ENCODE measurements at places on chromosomes 5 and 9.

DNA sequence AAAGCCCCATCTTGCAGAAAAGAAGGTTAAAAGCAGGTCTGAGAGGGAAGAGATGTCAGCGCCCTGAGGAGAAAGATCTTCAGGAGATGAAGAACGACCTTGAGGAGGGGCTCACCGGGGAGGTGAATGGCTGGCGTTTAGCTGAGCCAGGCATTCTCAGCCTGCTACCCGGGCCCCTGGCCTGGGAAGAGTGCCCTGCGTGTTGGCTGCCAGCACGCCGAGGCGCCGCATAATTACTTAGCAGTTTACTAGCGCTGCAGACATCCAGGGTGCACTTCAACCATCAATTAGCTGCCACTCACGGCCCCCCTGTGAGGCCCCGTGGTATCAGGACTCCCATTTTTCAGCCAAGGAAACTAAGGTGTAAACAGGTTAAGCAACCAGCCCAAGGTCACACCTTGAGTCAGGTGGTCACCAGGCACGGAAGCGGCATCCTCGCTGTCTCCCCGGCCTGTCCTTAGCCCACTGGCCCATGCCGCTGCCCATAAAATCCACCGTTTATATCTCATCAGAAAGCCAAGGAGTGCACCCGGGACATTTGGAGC is 551.9 kb downstream of the BNC2 start:
- no peak for DNase-seq

DNA sequence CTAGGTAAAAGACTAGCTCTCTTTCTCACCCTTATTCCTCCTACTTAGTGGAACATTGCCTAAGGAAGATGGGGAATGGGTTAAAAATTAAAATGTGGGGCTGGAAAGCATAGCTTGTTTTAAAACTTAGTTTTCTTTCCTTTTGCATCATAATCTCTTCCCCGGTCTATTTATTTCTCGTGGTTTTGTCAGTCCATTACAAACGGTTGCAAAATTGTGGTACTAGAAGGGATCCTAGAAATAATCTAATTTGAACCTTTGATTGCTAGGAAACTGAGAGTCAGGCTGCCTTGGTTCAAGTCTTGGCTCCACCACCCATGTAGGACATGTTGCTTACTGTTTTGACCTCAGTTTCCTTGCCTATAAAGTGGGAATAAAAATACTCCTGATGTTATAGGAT is 1.3 kb downstream of the IL31RA start:
- no peak for DNase-seq

DNA sequence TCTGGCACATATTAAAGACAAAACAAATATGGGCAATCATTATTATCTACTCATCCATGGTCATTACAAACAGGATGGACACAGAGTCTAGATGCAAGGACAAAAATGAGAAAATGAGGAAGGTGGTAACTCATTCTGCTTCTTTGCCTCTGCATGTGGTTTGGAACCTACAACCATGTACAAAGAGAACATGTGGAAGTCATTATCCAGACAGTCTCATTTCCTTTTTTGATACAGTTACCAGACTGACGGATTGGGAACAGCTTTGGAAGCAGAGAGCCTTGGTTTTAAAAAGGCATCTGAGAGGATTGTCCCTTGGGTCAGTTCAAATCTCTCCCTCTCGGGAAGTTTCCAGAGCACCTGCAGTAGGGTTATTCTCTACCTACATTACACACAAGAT is 433.4 kb upstream of the TNC start:
- DNase-seq = no peak

DNA sequence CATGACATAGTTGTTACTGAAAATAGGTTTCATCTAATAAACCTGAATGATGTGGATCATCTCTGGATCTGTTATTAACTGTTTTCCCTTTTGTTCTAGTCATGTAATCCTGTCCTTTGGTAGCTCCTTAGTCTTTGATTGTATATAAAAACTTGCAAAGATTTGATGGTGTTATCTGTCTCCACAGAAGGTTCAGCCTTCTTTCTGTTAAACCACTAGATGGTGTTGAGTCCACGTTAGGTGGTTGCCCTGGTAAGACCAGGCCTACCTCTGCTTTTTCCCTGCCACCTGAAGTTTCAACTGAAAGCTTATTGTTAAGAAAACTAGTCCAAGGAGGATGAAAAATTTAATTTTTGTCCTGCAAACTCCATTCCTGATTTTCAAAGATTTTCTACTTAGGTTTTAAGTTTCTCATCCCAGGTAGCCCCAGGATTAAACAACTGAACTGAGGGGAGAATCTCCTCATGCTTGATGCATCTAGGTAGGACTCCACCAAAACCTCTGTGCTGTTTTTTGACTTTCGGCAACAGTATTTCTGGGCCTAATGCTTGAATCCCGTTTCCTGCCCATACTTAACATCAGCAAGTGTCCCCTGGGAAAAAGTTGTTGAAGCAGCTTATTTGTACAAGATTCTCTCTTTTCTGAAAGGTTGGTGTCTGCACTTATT is 68.5 kb downstream of the RICTOR start:
- DNase-seq = no peak

DNA sequence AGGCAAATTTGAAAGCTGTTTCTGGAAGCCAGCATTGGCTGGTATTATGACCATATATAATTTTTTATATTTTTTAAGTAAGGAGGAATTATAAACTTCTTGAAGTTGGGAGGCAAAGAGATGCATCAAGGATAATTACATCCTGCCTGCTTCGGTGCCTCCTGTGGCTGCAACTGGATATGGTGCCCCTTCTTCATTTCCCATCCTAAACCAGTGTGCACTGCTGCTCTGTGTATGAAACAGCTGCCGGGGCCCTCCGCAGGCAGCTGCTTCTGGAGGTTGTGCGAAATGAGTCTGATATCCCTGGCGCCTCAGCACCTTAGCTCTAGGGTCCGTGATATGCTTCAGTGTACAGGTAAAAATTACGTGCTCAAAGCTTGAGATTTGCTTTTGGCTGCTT is 304.2 kb downstream of the ENC1 start:
- no peak for DNase-seq

DNA sequence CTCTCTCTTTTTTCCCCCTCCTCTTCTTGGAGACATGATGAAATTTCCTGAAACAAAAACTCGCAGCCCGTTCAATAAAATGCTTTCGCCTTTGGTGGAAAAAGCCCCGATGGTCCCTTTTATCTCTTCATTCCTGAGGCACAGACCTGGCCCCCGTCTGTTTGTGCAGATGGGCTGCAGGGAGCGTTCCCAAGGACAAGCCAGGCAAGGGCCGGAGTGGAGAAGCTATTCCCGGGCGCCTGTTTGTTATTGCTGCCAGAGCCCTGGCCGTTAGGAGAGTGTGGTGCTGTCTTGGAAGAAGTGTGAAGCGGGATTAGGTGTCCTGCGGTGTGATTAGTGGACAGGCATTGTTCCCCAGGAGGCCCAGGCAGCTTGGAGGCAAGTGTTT is 71.9 kb downstream of the SMIM23 start:
- DNase-seq = no peak

DNA sequence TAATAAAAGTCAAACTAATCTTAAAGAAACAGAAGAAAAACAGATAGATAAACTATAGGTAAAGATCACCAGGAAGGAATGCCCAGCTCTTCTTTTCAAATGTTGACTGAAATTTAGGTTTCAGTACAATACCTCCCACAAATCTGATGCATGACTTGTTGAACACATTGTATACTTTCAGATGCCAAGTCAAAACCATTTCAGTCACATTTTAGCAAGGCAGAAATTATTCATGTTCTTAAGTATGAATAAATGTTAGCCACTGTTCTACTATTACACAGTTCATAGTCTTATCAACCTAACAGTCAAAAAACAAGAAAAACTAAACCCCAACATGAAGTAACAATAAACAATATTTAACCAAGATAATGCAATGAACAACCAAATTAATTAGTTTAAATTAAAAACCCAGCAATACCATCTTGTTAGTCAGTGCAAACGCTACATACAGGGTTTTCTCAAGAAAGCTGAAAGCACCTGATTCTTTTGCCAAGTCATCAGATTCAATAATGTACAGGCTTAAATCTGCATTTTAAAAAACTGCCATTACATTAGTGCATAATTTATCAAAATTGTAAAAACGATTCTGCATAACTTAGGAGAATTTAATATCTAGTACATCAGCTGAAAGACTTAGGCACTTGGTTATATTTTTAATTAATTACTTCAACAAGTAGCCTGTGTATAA is 20.0 kb upstream of the PDCL start:
- DNase-seq = no peak

DNA sequence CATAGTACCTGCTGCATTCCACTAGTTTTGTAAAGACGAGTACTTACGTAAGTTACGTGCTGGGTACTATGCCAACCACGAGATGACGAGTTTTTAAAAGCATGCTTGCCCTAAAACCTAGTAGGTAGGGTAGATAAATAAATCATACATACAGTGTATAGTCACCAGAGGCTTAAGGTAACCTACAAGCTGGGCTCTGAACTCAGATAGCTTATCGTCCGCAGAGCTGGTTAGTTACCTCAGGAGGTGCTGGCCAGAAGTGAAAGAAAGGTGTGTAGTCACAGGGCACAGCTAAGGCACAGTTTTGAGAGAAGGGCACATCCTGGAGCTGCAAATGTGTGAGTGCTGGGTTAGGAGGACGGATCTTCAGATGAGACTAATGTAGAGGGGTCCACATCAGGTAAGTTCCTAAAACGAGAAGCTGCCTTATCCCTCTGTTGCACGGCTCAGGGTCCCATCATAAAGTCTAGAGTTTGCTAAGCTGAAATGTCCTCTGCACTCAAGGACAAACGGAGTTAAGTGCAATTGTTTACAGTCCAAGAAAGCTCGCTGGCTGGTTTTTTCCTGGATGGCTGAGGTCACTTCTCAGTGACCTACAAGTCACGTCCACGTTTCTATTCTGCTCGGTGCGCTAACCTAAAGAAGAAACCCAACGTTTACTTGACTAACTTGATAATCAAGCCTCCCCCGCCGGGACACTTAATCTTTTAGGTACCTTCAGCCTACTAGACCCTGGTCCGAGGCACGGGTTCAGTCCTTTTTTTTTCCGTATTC is 1.1 kb upstream of the SNX24 start:
- no peak for DNase-seq

DNA sequence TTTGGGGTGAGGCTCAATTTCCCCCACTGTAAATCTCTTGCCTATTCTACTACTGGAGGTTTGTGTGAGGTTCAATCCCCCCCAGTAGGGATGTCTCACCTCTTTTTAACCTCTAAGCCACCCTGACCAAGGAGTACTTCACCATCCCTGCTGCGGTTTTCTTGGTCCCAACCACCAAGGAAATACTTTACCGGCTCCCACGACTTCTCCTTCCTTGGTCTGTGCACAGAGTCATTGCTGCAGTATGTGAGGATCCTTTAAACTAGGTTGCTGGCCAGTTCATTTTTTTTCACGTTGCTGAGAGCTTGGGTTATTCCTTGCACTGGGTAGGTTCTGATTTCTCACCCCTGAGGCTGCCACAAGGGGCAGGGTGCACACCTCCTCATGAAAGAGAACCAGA is 22.5 kb upstream of the HMGCS1 start:
- DNase-seq = no peak

GRCh38 chr5:146669656-146670055 is 153.7 kb upstream of the GPR151 start:
- no peak for DNase-seq

DNA sequence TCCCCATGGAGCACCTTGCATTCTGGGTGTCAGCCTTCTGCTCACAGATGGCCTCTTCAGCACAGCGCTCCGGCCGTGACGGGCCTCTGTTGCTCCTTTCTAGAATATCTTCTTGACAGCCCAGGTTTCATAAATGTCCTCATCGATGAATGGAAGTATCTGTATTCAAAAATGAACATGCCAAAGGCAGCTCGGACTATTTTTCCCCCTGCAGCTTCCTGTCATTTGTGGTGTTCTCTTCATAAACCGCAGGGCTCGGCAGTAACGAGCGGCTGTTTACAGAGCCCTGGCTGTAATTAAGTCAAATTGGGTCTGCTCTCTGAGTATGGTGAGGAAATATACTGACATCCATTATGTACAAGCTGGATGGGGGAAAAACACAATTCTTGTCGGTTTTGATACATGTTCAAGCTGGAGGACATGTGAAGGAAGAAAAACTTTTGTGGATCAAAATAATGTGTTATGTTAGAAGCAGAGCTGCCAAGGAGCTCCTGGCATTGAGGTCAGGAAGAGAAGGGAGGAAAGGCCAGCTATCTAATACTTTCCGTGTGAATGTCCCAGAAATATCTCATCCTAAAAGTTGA is 154.1 kb upstream of the CD180 start:
- peak; percentile 79 for DNase-seq

- DNase-seq = no peak
Observed at GRCh38 chr5:24609706-24610105, 35.1 kb downstream of the CDH10 start.

DNA sequence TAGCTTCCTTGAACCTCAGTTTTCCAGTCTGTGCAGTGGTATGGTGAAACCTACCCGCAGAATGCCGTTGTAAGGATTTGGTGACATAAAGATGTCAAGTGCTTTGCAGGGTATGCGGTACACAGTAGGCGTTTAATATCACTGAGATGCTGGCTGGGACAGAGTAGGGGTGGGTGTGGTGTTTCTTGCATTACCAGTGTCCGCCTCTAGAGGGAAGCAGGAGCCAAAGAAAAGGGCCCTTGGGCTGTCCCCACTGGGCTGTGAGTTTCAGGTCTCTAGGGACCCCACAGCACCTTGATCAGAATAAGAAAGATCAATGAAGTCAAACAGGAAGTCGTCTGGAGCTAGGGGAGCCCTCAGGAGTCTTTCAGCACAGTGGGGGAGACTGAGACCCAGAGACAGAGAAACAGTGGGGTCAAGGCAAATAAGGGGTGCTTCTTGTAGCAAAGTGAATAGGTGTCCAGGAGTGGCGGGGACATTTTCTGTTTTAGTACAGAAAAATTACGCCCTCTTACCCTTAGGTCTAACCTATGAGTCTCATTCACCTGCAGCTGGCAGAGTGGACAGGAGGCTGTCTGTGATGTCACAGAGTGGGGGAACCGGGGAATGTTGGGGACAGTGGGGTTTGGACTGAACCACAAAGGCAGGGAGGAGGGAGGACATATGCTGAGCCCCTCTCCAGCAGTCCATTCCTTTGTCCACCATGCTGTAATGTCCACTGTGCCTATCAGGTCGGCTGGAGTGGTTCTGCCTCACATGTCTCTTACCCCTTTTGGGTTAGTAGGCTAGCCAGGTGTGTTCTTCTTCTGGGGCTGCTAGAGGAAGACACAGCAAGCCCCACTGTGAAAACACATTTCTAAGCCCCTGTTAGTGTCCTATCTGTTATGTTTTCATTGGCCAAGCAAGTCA is 4.7 kb upstream of the TEX53 start:
- DNase-seq = no peak

- DNase-seq = no peak
Observed at GRCh38 chr5:157464519-157465171, 4.6 kb downstream of the NIPAL4 start.

GRCh38 chr5:33736510-33736909 is 155.3 kb downstream of the ADAMTS12 start:
- peak; percentile 78 for DNase-seq

DNA sequence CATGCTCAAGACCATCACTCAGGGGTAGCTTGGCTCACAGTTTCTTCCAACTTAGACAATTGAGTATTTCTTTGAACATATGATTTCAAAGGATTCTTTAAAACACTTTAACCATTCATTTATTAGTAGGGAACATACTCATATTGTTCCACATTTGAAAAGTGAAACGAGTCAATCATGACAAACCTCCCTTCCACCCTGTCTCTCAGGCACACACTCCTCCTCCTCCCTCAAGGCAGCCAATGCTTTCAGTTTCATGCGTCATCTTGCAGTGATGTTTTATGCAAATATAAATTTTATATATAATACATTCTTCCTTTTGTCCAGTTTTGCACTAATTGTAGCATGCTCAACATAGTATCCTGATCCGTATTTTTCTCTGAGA is 126.0 kb upstream of the BOD1 start:
- peak; percentile 50 for DNase-seq

GRCh38 chr9:115229496-115229895 is 111.5 kb upstream of the TNC start:
- DNase-seq = peak; percentile 41
